ENCODE measurements at places on chromosomes 5 and 9.

DNA sequence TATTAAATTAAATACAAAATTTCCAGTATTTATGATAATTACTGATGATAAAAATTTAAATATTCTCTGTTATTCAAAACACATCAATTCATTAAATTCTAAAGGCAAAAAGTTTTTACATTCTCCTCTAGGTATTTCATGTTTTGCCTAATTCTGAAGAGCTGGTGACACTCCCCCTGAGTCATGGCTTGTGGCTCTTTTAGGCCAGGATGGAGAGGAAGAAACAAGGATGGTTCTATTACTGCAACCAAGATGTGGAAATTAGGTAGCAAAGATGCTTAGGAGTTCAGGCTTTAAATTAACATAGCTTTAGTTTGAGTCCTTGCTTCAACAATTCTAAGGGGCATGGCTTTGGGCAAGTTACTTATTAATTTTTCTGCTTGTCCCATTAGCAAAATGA is 1295.8 kb downstream of the EFNA5 start:
- DNase-seq = no peak

DNA sequence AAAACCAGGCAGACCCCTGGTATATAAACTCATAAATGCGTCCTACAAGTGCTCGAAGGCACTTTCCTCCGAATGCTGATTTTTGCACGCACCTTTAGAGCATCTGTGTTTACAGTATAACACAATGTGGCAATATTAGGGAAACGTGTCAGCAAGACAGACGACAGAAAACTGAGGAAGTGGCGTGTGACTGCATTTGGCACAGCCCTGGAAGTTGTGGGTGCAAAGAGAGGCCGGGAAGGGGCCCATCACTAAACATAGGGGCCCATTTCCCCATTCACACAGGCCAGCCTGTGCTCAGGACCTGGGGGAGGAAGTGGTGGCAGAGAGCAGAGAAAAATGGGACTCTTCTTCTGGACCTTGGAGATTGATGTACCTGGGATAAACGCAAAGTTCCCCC is 48.2 kb downstream of the RASGEF1C start:
- DNase-seq = no peak

- DNase-seq = no peak
These were observed 108.4 kb downstream of the KCNIP1 start for GRCh38 chr5:170612256-170612678.

DNA sequence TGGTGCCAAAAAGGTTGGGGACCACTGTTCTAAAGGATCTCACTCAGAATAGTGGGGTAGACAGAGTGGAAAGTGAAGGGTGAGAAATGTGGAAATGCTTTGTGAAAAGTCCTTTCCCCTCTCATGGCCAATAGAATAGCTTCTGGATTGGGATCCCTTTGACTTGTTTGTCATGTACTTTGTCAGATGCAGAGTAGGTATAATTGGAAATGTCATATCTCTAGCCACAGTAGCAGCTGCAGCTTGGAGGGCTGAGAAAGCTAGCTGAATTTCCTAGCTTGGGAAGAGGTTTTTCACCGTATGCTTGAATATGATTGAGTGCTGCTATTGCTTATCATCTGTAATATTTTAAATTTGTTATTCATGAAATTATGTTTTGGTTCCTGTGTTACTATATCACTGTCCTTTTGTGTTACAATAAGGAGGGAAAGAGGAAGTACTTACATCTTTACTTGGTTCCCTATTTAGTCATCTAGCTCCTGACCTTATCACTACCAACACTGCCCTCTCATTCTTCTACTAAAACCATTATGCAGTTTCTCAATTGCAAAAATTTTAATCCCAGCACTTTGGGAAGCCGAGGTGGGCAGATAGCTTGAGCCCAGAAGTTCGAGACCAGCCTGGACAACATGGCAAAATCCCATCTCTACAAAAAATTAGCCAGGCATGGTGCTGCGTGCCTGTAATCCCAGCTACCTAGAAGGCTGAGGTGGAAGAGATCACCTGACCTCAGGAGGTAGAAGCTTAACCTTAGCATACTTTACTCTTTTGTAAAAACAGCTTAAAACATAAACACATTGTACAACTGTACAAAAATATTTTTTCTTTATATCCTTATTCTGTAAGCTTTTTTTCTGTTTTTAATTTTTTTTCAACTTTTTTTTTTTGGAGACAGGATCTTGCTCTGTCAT is 12.4 kb downstream of the SLC30A5 start:
- no peak for DNase-seq

GRCh38 chr5:14296533-14297331 is 153.6 kb downstream of the TRIO start:
- no peak for DNase-seq

GRCh38 chr9:92669527-92669889 is 423 bp downstream of the IPPK start:
- DNase-seq = peak; percentile 8

DNA sequence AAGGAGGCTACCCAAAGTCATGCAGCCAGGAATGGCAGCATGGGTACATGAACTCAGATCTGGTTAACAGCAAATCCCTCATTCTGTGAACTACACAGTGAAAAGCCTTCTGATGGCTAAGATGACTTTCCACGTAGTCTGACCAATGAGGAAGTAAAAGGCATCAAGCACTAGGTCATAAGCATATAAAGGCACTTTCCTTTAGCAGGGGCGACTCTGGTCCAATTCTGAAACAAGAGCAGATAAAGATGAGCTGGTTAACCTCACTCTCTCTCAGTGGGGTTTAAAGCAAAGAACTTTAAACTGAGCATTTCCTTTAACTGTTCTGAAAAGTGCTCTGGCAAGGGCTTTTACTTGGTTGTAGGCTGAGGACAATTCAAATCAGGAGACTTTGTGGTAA is 21.1 kb downstream of the PSMB7 start:
- DNase-seq = no peak

GRCh38 chr5:10691826-10692785 is 68.9 kb downstream of the DAP start:
- no peak for DNase-seq

GRCh38 chr9:5918460-5918859 is 27.8 kb downstream of the MLANA start:
- no peak for DNase-seq

- DNase-seq = peak; percentile 81
These were observed 34.1 kb downstream of the SPRY4 start for GRCh38 chr5:142290577-142291299.

GRCh38 chr5:121503111-121503840 is 348.4 kb upstream of the FTMT start:
- peak; percentile 12 for DNase-seq

- no peak for DNase-seq
These were observed 266.3 kb downstream of the SEC61B start for GRCh38 chr9:99488131-99489059.

DNA sequence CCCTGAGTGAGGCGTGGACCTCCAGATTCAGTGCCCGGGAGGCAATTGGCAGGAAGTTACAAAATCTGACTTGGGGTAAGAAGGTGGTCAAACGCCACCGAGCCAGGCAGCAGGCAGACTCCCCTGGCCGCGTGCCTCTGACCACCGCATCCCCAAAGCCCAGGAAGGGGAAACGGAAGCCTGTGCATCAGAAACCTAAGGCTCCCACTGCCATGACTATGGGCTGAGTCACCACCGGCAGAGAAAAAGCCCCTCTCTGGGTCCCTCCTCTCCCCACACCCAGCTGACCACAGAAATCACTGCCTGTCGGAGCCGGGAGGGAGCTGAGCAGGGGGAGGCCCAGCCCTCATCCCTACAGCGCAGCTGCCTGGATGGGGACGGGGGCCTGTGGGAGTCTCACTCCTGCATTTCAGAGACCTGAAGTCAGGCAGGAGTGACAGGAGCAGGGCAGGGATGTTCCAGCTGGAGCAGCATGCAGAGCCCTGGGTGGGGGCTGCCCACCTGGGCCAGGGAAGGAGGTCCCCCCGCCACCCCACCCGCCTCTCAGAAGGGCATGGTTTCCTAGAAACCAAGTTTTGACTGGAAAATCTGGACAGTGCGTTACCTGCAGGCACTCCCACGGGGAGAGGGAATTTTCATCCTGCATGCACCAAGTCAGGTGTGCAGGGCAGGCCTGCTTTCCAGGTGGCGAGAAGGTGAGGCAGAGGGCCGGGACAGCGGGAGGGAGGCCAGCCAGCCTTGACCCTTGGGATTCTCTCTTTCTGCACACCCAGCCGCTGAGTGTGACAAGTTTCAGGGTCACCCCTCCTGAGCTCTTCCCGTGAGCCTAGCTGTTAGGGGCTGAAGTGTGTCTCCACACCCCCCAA is 68.2 kb downstream of the LRSAM1 start:
- DNase-seq = no peak

DNA sequence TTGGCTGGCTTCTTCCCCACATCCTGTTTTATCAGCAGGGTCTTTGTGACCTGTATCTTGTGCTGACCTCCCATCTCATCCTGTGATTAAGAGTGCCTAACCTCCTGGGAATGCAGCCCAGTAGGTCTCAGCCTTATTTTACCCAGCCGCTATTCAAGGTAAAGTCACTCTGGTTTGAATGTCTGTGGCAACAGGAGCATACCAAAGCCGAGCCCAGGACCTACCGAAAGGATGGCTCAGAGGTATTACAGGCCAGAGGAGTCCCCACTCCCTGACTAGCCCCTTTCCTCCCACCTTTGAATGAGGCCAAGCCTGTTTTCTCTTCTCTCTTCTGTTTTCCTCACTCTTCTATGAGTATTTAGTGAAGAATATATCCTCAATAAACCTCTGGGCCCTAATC is 271.3 kb downstream of the OSTF1 start:
- DNase-seq = no peak

DNA sequence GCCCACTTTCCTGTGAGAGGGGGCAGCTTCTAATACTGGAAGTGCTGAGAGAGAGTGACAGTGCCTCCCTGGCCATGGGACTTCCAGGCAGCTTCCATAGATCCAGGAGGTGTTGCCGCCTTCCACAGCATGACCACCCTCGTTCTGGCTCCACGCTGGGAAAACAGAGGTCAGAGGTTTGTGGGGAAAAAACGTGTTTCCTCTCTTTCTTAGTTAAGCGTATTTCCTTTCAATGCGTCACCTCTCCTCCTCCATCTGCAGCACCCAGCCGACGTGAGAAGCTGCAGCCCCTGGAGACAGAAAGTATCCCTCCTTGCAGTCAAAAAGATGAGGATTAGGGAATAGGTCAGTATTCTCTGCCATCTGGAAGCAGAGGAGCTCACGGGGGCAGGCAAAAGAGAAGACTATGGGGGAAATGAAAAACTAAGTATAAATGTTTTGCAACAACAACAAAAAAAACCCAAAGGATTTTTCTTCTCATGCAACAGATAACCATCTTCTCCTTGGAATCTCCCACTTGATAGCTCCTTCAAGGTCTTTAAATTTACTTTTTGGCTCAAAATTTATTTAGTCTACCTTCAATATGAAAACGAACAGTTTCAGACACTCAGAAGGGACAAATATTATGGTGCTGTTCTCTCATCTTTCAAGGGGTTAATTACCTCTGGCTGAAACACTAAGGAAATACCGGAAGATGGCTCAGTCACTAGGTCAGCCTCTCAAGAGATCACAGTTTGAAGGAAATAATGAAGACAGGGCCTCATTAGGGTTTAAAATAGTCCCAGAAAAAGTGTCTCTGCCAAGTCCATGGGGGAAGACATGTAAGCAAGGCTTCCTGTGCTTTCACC is 38.0 kb downstream of the MTMR12 start:
- no peak for DNase-seq

GRCh38 chr5:164000819-164001218 is 495.4 kb downstream of the MAT2B start:
- no peak for DNase-seq

Data from SHP77 (cell line).